ENCODE measurements at places on chromosomes 2 and 18. TPM values are rescaled to one million over a fixed set of nuclear protein-coding genes. Genes with fewer than 3 reads are reported as not detected.

The G6PC2 gene
- not detected for total RNA-seq

The STK39 gene
- total RNA-seq, result 10.3 TPM

The VAPA gene
- 229 TPM for total RNA-seq

The ADAM23 gene
- total RNA-seq, result 11.1 TPM

The SPP2 gene
- 0.16 TPM for total RNA-seq

The CCDC85A gene
- not detected for total RNA-seq

The RTP5 gene
- total RNA-seq, result not detected

The NPPC gene
- total RNA-seq, result 0.16 TPM

The RESP18 gene
- not detected for total RNA-seq

The ERBB4 gene
- not detected for total RNA-seq

The GCG gene
- total RNA-seq, result not detected

The MC2R gene
- total RNA-seq, result not detected

The DYSF gene
- total RNA-seq, result not detected

The CDH2 gene
- total RNA-seq, result 10.5 TPM

The ICA1L gene
- total RNA-seq, result 2.6 TPM

The LHCGR gene
- total RNA-seq, result not detected

The RBKS gene
- 3.9 TPM for total RNA-seq

The EXOC6B gene
- total RNA-seq, result 21.6 TPM

The NEU4 gene
- total RNA-seq, result 0.17 TPM

The RNU2-63P gene
- 251 TPM for total RNA-seq

The MATN3 gene
- total RNA-seq, result 0.77 TPM

The SKA1 gene
- total RNA-seq, result 0.95 TPM

The PROC gene
- not detected for total RNA-seq

The KLHL41 gene
- total RNA-seq, result 2.5 TPM

The KIAA2012 gene
- not detected for total RNA-seq

The HES6 gene
- total RNA-seq, result 0.47 TPM

The TUBA3E gene
- not detected for total RNA-seq

The MAP3K19 gene
- not detected for total RNA-seq

The RHOB gene
- total RNA-seq, result 33.0 TPM

The POMC gene
- total RNA-seq, result not detected

Measured in bronchial smooth muscle cell (primary cell).